ENCODE measurements at places on chromosomes 13 and 19. TPM values are rescaled to one million over a fixed set of nuclear protein-coding genes. Genes with fewer than 3 reads are reported as not detected.

DNA sequence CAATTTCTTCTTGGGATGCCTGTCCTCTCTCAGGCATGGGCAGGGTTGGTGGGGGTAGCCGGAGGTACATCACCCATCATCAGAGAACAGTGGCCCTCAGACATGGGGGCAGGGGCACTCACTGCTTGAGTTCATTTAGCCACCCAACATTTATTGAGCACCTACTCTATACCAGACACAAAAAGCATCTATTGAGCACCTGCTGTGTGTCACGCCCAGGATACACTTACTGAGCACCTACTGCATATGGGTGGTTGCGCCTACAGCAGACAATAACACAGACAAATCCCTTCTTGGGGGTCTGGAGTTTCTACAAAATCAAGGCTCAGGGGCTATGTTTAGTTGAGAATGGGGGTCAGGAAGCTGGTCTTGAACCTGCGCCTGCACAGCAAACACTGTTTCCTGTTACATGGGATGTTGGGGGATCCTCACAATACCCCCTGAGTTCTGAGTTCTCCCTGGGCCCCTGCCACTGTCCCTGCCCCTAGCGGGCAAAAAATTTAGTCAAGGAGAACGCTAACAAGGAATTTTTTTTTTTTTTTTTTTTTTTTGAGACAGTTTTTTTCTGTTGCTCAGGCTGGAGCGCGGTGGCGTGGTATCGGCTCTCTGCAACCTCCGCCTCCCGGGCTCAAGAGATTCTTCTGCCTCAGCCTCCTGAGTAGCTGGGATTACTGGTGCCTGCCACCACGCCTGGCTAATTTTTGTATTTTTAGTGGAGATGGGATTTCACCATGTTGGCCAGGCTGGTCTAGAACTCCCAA, 11.6 kb downstream of the RCN3 start:
- no peak for DNase-seq

GRCh38 chr19:56092685-56093631, 28.1 kb downstream of the ZNF787 start:
- no peak for DNase-seq

GRCh38 chr13:90806016-90806615, 541.4 kb upstream of the MIR17HG start:
- no peak for DNase-seq

DNA sequence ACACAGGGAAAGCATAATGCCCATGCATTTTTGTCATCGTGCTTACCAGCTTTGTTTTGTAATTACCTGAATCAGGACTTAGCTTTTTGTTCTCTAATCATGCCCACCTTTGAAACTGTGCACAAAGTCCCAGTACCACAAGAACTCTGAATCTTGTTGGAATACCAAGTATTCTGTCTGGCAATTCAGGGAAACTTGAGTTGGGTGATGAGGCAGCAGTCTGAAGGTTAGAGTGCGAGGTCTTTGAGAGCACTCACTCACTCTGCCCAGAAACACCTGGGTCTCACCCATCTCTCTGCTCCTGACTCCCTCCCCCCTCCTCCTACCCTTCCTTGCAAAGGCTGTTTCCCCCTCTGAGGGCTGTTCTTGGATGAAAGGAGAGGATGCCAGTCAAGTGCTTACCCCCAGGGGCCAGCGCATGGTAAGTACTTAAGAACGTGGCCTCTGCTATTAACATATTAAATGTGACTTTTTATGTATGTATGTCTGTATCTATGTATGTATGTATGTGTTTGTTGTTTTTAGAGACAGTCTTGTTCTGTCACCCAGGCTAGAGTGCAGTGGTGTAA, 22.4 kb downstream of the SIPA1L3 start:
- no peak for DNase-seq

- DNase-seq = no peak
Measured at GRCh38 chr19:10730932-10731331, 13.1 kb downstream of the DNM2 start.

The FCHO1 gene
- 1.6 TPM for total RNA-seq

GRCh38 chr19:51765086-51765485, 4.1 kb downstream of the FPR2 start:
- DNase-seq = no peak

DNA sequence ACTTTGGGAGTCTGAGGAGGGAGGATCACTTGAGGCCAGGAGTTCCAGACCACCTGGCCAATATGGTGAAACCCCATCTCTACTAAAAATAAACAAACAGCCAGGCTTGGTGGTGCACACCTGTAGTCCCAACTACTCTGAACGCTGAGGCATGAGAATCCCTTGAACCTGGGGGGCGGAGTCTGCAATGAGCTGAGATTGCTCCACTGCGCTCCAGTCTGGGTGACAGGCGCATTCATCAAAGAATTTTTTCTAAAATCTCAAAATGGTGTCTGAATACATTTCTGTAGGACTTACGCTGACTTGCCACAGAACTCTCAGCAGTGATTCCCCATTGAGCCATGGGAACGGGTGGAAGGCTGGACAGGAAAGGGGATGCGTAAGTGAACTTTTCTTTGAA, 18.0 kb upstream of the ERVV-1 start:
- no peak for DNase-seq

DNA sequence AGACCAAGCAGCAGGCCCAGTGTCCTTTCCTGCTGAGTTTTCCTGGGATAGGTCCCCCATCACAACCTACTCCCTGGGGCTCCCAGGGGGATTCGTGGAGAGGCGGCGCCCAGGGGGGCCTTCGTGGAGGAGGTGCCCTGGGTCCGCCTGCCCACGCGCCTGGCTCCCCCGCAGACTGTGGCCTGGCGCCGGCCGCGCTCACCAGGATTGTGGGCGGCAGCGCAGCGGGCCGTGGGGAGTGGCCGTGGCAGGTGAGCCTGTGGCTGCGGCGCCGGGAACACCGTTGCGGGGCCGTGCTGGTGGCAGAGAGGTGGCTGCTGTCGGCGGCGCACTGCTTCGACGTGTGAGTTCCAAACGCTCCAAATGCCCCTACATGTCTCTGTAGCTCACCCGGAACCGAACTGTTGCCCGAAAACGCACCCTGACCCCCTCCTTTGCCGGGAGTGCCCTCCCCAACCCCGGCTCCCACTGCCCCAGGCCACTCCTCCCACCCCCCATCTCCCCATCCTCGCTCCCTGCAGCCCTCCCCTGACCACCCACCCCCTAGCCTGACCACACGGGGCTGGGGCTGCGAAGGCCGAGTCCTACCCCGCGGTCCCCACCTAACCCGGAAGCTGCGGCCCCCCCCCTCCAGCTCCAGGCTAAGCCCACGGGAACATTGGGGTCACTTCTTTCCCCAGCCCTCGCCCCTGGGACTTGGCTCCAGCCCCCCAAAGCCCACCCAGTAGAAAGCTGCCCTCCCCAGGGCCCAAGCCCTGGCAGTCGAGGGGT, 3.3 kb downstream of the TIMM13 start:
- peak; percentile 13 for DNase-seq
